ENCODE measurements at places on chromosomes 7 and 10.

GRCh38 chr10:14476641-14477407 lies 146.1 kb upstream of the FRMD4A start:
- no peak for DNase-seq

- DNase-seq: no peak
Measured at GRCh38 chr10:129768437-129769355, 195.4 kb downstream of the EBF3 start.

DNA sequence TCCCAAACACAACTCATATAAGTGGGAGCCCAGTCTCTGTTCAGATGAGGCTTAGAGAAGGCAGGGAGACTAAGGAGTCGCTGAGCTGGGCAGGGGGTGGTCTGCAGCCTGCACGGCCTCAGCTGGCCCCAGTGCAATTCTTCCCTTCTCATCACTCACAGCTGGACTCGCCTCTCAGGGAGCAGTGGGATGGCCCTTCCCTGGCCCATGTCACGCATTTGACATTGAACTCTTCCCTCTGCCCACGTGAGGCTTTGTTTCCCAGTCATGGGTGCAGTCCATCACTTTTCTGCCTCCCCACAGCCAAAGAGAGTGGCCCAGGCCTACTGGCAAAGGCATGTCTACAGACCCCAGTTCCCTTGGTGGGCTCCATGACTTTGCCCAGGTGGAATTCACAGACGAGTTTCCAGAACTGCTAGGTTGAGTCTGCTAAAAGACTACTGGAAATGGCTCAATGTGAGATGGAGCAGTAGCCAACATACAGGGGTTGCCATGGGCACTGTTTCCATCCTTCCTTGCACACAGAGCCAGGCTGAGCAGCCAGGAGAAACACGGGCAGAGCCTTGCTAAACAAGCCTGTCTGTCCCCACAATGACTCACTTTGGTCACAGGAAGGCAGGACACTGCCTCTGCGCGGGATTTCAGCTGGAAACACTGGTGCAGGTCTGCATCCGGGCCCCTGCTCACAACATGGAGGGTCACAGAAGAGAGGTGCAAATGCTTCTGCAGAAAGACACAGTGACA lies 90.1 kb downstream of the OAT start:
- DNase-seq: no peak

- no peak for DNase-seq
Measured at GRCh38 chr7:139769066-139769465, 8.7 kb downstream of the HIPK2 start.

DNA sequence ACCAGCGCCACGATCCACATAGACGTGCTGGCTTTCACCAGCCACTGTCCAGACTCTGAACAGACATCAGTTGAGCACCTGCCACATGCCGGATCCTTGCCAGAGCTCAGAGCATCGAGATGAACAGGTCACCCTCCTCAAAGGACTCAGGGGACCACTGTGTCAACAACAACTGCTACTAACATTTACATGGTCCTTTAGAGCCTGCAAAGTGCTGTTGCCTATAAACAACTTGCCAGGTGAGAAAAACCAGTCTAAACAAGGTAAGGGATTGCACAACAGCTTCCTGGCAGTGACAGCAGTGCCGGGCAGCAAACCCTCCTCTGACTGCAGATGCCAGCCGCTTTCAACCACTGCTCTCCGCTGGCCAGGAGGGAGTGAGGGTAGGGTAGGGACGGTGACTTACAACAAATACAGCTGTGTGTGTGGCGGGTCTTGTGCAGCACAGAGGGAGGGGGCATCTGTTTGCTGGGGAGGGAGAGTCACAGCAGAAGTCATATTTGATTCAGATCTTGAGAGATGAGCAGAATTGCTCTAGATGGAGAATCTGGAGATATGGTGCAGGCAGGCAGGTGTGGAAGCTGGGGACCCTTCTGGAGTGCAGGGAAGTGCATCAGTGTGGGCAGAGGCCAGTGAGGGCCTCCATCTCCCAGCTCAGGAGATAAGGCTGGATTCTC lies 32.8 kb upstream of the RHEB start:
- DNase-seq: no peak

DNA sequence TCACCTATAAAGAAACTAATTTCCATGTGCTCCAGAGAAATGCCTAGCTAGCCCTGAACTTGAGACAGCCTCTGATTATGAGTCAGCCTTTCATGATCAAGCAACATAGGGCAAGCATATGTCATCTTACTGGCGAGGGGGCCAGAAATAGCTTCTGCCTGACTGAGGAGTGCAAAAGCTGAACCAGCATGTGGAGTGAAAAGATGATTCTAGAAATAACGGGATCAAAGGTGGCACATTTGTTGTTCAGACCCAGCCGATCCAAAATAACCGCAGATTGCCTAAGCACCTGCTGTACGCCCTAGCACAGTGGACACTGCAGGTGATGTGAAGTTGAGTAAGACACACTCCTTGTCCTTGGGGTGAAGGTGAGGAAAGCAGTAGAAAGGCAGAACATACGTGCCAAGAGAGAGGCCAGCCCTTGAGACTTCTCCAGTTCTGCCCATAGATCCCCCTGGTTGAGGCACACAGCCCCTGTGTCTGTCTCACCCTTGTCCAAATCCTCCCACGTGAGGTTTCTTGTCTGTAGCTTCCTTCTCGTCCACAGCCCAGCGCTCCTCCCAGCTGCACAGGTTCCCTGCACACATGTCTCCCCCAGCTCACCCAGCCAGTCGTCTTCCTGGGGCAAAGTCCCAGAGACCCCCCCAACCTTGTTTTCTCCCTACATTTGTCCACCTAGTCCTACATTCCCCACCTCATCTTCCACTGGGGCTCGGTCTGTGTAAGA lies 2.8 kb upstream of the BCL7B start:
- no peak for DNase-seq

DNA sequence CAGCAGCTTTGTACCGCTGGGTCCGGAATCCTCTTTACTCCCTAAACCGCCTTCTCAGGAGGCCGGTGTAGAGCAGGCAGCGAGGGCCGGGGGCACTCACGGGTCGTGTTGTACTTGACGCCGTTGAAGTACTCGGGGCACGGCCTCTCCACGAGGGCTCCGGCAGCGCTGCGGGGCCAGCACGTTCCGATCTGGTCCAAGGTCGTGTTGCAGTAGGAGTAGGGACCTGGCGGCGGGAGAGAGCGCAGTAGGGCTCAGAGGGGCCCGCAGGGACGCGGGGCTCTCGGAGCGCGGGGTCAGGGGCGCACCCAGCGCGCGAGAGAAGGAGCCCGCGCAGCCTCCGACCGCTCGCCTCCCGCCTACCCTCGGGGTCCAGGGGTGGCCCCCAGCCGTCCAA lies 443 bp downstream of the CRHR2 start:
- DNase-seq: no peak

DNA sequence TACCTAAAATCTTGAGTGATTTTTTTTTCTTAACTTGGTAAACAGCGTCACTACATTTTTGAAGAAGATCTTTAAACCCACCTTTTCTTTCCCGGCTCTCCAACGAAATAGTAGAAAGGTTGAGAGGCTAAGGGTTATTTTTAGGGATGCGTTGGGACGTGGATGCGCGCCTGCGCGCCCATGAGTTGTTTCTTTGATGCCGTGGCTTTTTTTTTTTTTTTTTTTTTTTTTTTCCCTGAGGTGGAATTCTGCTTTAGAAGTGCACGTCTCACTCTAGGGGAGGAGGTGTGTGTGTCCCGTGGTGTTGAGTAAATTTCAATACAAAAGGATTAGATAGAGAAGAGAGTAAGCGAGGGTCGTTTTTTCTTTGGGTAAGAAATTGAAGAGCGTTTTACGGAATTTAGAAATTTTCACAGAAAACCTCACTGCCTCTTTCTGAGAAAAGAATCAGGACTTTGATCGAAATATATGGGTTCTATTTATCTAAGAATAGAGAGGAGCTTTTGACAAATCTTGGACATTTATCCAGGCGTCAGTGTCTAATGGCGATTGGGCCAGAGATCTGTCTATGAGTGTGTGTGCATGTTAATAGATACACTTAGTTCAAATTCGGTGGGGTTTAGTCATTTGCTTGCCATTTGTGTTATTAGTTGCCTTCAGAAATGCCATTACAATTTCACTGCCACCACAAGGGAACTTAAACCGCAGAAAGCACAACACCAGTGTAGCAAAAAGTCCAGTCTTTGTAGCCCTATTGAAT lies 1.2 kb upstream of the SP8 start:
- no peak for DNase-seq

GRCh38 chr10:97891497-97892167 lies 42.0 kb downstream of the GOLGA7B start:
- no peak for DNase-seq

DNA sequence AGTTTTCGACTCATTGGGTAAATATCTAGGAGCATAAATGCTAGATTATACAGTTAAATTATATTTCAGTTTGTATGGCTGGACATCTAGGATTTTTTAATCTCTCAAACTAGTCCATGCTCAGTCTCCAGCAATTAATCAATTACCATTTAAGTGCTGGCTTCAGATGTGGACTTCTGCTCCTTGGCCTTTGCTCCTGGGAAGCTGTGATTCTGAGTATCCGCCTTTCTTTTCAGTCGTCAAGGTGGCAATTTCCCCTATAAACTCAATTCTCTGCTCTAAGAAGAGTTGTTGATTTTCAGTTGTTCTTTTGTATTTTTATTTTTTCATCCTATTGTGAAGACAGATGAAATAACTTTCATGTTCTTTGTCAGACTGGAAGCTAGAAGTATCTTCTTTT lies 23.7 kb downstream of the TFPI2 start:
- no peak for DNase-seq

DNA sequence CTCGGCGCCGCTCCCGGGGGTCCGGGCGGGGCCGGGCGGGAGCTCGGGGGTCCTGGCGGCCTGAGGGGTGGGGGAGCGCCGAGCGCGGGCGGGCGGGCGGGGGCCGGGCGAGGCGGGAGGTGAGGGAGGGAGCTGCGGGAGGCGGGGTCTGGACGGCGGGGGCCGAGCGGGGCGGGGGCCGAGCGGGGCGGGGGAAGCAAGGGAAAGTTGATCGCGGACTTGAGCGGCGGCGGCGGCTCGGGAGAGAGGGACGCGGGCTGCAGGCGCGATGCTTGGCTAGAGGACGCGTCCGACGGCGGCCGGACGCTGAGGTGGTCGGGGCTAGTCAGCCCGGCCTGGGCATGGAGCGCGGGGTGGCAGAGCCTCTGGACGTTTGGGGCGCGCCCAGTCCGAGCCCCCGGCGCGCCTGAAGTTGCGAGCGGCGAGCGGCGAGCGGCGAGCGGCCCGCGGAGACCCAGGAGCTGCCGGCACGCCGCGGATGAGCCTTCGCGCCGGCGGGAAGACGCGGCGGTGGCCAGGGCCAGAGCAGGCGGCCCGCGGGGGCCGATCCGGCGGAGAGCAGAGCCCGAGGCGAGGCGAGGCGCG lies at the start of gene CDH23:
Gene CDH23 (plus strand): TSS at position 210 of the 585 bp plus-strand sequence. CDS start 42,912 bp downstream, outside the sequence.
- peak; percentile 6 for DNase-seq

- no peak for DNase-seq
Measured at GRCh38 chr10:109205929-109206585, 717.3 kb downstream of the XPNPEP1 start.

- DNase-seq: no peak
Measured at GRCh38 chr7:24283897-24284698, at the start of gene NPY. NPY (plus strand) TSS chr7:24284190; CDS start chr7:24285241, 1,051 bp downstream.

DNA sequence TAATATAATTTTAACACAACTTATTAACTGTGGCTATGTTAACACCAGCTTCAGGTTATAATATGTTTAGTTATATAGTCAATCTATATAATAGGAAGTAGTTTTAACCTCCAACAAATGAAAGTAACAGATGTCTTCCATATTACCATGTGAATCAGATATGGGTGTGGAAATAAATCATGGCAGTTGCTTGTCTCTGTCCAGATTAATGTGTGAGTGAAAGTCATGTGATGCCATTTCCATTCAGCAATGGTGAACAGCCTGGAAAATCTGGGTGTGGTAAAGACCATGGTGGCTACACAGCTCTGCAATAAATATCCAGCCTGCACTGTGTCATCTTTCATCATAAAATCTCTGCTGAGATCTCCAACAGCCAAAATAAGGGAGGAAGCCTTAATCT lies 27.8 kb downstream of the HEPACAM2 start:
- DNase-seq: no peak

DNA sequence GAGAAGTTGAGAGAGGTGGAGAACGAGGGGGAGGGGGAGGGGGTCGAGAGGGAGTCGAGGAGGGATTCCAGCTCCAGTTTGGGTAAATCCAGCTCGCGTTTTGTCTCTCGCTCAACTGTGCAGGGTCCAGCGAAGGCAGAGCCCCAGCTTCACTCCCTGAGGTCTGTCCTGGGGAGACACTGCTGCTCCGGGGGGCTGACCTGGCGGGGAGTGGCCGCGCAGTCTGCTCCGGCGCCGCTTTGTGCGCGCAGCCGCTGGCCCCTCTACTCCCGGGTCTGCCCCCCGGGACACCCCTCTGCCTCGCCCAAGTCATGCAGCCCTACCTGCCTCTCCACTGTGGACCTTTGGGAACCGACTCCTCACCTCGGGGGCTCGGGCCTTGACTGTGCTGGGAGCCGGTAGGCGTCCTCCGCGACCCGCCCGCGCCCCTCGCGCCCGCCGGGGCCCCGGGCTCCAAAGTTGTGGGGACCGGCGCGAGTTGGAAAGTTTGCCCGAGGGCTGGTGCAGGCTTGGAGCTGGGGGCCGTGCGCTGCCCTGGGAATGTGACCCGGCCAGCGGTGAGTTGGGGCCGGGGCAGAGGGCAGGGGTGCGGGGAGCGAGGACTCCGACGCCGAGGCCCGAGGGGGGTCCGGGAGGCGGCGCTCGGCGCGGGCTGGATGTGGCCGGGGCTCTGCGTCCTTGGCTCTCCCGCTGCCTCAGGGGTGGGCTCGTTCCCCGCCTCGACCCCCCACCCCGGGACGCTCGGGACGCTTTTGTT lies at the start of gene TET1:
Gene TET1 (plus strand): TSS at position 152 of the 757 bp plus-strand sequence. CDS start 12,002 bp downstream, outside the sequence.
- peak; percentile 11 for DNase-seq

DNA sequence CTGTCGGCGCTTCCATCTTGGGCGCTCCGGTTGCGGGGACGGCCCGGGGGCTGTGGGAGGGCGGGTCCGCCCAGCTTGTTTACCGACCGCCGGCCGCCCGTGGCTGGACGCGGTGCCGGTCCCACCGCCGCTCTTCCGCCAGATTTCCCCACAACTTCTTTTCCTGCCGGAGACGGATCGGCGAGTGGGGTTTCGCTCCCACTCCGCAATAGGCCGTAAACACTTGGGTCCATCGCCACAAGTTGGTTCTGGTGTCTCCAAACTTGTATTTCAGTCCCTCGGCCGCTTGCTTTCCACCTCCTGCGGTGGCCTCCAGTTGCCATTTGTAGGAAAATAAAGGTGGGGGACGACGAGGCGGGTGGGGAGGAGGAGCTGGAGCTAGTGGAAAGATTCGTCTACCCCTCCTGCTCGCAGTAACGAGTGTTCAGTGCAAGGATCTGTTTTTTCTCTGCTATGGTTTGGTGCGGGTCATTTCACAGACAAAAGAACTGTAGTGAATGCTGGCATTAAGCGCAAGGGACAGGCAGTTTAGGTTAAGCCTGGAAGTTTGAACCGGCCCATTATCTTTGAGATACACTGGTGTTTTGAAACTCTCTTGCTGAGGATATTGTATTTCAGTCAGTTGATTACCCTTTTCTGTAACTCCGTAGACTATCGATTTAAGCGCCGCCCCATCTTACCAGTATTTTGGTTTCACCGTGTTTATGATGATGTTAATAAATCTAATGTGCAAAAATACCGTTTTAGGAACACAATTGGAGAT lies 24.3 kb upstream of the ZRANB1 start:
- DNase-seq: peak; percentile 48

Data from activated naive CD4-positive, alpha-beta T cell treated with Interleukin-2 at 50 U/mL for 16 hours (primary cell).